Urinary bladder (tissue), 4 donors: ENCODE measurements at places on chromosomes 7 and 10.

- no peak for DNase-seq
Observed at GRCh38 chr10:73868655-73869195, 5.6 kb downstream of the CAMK2G start.

DNA sequence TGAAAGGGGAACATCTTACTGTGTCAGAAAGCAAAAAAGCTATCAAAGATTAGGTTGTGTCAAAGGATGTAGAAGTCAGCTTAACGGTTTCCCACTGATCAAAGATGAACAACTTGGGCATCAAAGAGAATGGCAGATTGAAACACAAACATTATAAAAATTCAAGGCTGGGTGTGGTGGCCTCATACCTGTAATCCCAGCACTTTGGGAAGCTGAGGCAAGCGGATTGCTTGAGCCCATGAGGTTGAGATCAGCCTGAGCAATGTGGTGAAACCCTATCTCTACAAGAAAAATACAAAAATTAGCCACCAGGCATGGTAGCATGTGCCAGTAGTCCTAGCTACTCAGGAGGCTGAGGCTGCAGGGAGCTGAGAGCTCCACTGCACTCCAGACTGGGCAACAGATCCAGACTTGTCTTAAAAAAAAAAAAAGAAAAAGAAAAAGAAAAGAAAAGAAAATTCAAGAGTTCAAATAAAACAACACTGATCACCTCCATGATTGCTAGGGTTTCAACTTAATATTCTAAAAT, 34.5 kb downstream of the RTKN2 start:
- DNase-seq = no peak

- peak; percentile 51 for DNase-seq
Observed at GRCh38 chr7:22488643-22489462, 11.1 kb downstream of the STEAP1B start.

DNA sequence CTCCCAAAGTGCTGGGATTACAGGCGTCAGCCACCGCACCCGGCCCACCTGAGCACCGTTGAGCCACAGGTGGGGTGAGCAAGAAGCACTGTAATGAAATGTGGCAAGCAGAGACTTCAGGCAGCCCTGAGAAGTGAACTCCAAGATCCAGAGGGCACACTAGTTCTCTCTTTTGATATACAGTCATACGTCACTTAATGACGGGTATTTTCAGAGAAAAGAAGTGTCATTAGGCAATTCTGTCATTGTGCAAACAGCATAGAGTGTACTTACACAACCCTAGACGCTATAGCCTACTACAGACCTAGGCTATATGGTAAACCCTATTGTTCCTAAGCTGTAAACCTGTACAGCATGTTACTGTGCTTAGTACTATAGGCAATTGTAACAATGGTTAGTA, 7.9 kb downstream of the PANK1 start:
- no peak for DNase-seq

DNA sequence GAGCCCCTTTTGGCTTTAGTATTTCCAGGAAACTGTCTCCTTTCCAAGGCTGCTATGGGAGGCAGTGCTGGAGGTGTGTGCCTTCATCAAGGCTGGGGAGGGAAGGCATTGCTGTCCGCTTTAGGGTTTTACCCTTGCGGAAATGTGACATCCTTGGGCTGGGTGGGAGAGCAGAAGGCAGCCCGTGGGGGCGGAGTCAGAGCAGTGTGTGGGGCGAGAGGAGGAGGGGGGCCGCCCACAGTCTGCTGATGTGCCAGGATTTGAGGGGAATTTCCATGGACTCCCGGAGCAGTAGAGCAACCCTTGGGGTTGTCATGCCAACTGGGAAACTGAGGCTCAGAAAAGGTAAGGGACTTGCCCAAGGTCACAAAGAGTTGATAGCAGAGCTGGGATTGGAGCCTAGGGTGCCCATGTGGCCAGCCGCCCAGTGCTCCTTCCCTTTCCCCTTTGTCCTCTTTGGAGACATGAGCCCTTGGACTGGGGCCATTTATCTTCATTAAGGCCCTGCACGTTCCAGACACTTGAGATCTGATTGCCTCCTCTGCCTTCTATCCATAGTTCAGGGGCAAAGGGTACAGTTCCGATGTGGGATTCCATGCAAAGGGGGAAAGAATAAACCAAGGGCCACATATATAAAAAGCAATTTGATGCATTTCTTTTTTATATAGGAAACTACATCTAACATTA, 22.2 kb downstream of the TSPAN15 start:
- DNase-seq = no peak

- DNase-seq = no peak
Observed at GRCh38 chr7:71775648-71776047, 636.5 kb downstream of the CALN1 start.

- DNase-seq = no peak
Observed at GRCh38 chr7:7793921-7794320, 75.5 kb upstream of the RPA3 start.

DNA sequence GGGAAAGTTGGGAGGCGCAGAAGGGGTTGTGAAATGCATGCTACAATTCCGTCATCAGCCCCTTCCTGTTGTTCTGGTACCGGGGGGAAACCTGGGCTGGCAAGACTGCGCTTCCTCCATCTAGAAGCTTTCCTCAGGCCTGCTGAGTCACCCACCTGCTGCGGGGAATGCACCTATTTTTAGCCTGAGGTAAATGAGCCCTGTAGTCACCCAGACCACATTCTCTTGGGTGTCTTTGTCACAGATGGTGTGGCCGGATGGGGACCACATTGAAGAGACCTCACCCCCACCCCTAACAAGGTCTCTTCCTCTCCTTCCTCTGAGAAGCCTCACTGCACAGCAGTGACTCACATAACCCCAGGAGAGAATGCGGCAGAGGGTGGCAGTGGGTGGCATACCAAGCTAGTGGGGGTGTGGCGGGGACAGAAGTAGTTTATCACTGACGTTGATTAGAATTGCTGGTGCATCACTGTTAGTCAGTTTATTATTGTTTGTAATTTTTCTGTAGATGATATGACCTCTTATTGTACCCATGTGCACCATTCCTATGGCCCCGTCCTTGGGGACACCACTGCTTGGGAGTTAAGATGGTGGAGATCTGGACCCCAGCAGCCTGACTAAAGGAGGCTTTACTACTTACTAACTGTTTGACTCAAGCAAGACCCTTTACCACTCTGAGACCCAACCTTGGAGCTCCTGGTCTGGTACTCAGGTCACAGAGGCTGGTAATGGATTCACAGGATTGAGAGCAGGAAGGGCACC, 83.0 kb upstream of the DUSP5 start:
- DNase-seq = no peak

- no peak for DNase-seq
Observed at GRCh38 chr7:81632418-81632817, 137.4 kb downstream of the HGF start.

DNA sequence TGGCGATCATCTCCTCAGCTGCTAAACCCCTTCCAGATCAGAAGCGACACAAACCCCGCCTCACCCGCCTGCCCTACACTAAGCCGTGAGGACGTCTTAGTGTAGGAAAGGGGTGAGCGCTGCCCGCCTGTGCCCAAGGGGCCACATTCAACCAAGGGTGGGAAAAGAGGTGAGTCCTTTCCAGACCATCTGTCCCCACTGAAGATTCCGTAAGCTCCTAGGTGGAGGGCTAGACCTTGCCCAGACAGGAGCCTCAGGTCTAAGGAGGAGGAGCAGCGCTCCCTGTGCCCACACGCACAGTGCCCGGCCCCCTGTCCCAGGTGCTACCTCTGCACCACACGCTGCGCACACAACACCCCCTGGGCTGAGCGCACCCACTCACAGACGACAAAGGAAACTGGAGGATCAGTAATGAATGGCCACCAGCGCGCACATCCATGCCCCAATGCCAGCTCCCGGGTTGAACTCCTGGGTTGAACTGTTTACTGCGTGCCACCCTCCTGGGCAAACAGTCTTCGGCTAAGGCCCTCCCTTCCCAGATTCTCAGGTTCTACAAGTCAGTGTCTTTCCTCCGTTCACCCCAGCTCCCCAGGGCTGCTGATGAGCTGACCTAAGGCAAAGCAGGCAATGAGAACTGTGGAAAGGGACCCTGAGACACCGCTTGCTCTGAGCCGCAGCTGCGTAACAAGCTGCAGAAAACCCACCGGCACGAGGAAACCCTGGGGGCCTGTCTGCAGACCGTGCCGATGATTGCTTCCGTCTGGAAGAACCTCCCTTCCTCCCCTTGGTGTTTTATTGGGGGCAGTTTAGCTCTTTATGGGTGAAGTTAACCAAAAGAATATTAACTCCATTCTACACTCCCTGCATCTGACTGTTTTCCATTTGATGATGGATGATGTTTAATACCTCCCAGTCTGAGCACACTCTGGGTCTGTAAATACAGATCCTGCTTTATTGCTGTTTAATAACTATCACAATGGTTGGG, 185.9 kb downstream of the MAD1L1 start:
- DNase-seq = peak; percentile 39

GRCh38 chr10:72541337-72541736, 84.5 kb downstream of the MICU1 start:
- DNase-seq = no peak

DNA sequence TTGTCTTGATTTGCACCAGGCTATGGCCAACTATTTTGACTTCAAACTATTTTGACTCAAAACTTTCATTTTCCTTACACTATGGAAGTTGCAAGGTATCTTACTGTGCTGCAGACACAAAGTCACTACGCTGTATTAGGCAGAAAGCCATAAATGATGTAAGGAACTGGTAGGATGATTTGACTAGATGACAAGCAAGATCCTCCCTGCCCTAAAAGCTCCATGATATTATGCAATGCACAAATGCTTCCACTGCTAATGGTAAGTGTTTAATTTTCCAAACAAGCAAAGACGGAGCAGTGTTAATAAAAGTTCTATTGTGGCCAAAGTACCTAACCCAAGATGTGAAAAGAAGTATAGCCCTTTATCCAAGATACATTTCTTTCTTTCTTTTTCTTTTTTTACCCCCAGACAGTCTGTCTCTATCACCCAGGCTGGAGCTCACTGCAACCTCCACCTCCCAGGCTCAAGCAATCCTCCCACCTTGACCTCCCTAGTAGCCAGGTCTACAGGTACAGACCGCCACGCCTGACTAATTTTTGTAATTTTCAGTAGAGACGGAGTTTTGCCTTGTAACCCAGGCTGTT, 98.2 kb downstream of the ANK3 start:
- no peak for DNase-seq

GRCh38 chr10:73983096-73984047, 14.5 kb upstream of the VCL start:
- DNase-seq = no peak

DNA sequence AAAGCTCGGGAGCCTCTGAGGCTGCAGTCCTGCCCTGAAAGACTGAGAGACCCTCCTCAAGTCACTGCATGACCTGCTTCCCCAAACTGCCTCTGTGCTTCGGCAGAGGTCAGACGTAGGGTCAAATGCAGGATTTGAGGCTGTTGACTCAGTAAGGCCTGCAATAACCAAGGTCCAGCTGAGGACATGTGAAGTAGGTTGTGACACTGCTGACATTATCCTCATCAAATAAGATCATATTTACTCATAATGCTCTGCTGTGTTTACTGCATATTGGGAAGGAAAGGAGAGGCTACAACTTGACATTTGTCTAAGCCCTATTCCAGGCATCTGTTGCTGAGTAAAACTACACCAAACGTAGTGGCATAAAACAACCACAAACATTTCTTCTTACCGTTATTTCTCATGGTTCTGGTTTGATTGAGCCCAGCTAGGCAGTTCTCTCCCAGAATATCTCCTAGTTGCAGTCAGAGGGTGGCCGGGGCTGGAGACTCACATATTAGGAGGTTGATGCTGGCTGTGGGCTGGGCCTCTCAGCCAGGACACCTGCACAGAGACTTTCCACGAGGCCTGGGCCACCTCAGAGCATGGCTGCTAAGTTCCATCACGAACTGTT, 122.1 kb upstream of the STK17A start:
- no peak for DNase-seq

DNA sequence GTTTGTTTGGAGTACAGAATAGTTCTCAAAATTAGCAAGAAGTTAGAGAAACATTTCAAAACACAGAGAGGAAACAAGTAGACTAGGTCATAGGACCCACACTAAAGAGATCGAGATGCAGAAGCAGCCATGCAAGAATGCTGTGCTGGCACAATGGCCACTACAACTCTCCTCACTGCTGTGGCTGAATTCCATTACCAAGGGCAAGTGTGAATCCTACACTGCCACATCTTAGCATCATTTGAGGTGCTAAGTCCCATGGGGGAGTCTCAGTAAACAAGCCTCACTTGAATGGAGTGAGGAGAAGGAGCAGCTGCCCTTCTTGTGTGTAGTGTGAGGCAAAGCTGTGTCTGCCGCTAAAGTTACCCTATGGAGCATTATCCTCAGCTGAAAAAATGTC, 56.7 kb downstream of the PCLO start:
- DNase-seq = no peak

DNA sequence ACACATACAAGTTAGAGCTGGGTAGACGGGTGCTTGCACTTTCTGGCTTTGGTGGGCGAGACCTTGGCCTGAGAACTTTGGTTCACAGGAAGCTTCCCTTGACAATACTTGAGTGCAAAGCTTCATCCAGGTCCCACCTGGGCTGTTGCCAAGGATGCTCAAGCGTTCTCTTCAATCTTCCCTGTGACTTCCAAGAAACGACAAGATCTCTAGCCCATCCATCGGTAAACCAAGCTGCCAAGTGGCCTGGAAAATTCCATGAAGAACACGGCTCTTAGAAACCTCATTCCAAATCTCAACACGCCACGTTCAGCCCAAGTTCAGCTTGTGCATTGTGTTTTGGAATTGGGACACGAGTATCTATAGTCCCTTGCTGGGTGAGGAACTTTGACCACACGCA, 84.7 kb downstream of the CHST15 start:
- no peak for DNase-seq

DNA sequence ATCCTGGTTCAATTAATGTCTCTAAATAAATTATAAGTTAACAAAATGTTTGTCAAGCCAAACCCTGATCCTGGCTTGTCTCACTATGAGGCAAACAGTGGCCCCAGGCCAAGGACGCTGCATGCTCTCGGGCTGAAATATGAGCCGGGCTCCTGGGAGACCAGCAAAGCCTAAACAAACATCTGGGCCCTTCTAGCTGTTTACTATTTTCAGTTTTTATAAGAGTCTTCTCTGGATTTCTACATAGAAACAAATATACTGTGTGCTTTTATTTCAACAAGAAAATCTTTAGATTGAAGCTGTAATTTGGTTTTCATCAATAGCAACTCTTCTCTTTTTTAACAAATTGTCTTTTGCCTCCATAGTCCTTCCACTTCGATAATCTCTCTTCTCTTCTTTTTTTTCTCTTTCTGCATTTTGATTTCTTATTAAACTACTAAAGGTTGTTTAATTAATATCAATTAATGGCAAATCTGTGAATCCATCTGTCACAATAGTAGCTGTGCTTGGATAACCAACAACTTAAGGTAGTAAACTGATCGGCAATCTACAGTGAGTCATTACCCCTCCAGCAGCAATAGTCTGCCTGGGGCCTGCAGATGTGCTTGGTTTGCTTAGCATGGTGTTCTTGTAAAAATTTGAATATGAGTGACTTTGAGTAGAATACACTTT, 83.3 kb upstream of the DNAJC1 start:
- peak; percentile 79 for DNase-seq

GRCh38 chr7:8817448-8818036, 384.1 kb downstream of the NXPH1 start:
- DNase-seq = no peak

GRCh38 chr10:5977471-5978229, at the start of gene IL15RA:
TSS of gene IL15RA (minus strand) at chr10:5977543. CDS start at chr10:5977492, 51 bp downstream.
- no peak for DNase-seq
